Neuronal stem cell (in vitro differentiated cells): ENCODE measurements at places on chromosomes 7 and 10.

GRCh38 chr10:33391611-33392465 is 57.4 kb upstream of the NRP1 start:
- H3K4me3 ChIP-seq, result no peak overlapping the region
- no peak for DNase-seq
- no peaks in the 10 kb centered on the region for H3K27me3 ChIP-seq

DNA sequence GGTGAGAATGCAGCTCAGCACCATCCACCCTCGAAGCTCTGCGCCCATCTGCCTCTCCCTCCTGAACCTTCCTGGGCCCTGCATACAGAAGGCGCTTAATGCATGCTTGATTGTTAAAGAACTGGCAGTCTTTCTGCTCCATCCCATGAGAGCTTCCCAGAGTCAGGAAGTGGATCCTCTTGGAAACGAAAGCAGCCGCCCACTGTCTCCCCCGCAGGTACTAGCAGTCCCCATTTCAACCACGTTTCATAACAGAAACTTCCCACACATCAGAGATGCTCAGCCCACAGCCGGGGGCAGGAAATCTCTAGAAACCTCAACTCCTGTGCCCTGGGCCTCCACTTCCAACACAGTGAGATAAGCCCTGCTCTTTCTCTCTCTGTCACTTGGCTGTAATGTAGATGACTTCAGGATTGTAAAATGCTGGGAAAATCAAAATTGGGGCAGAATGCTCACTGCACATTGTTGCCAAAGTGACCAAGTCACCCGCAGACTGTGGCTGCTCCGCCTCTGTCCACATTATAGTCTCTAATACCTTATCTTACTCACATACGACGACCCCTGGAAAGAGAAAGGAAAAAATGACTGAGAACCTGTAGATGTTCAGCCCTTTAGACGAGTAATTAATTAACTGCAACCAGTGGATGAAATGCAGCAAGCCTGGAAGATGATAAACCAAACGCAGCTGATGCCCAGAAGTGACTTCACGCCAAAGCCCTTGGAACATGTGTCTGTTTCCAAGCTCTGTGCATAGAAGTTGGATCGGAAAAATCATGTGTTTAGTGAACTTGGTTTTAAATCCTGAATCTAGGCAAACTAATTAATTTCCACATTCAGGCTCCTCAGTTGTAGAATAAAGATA is 28.5 kb downstream of the GSDME start:
- H3K4me1 ChIP-seq, result no peaks in the 10 kb centered on the region
- H3K4me3 ChIP-seq, result no peak overlapping the region
- no peaks in the 10 kb centered on the region for H3K27me3 ChIP-seq

DNA sequence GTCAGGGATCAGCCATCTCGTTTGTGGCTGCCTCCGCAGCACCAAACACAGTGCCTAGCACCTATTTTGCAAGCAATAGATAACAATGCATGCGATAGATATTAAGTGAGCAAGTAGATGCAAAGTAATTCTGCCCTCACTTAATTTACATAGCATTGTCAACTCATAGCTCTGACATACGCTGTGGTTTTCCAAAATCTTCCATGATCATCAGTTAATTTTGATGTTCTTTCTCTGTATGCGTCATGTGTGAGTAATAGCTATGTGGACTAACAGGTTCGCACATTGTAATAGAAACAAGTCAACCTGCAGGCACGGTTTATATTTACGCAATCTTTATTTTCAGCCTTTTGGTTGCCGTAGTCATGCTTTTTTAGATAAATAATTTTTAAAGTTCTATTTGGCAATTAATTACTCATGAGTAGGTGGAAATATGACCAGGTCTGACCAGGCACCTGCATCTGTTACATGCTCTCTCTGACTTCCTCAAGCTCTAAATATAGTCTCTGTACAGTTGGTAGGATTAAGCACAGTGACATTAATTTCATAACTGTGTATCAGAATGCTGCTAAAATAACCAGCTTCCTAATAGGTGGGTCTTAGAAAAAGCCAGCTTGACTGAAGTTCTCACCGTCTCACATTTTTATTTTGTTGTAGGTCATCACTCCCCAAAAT is 13.3 kb downstream of the MAP3K8 start:
- no peaks in the 10 kb centered on the region for H3K4me1 ChIP-seq
- no peaks in the 10 kb centered on the region for H3K27me3 ChIP-seq
- no peak overlapping the region for H3K4me3 ChIP-seq
- H3K27ac ChIP-seq, result no peak overlapping the region
- no peak for DNase-seq

DNA sequence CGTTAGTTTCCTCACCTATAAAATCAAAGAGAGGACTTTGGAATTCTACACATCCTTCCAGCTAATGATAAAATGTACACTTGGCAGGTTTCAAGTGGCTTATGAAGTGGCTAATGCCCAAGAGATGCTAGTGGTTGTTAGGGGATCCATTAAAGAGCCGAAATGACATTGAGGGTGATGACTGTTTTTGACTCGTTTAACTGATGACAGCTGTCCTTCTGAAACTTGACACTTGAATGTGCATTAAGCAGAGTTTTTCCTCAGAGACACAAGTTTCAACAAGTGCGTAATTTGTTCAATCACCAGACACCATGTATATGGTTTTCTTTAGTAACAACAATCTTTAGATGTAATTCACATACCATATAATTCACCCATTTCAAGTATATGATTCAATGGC is 1.6 kb upstream of the PRF1 start:
- no peak for DNase-seq
- H3K4me3 ChIP-seq, result no peak overlapping the region
- no peaks in the 10 kb centered on the region for H3K27me3 ChIP-seq

- no peak for DNase-seq
- no peak overlapping the region for H3K4me3 ChIP-seq
- H3K4me1 ChIP-seq, result peaks cover 4% of the 10 kb centered on the region
- peaks cover 29% of the 10 kb centered on the region for H3K27me3 ChIP-seq
Measured at GRCh38 chr10:73916761-73917470, 6.0 kb downstream of the PLAU start.

- peaks cover 15% of the 10 kb centered on the region for H3K4me1 ChIP-seq
- no peak overlapping the region for H3K4me3 ChIP-seq
- H3K27me3 ChIP-seq, result no peaks in the 10 kb centered on the region
- peaks cover 12% of the 10 kb centered on the region for H3K36me3 ChIP-seq
- no peak for DNase-seq
Measured at GRCh38 chr7:151391358-151391730, 18.5 kb downstream of the WDR86 start.

DNA sequence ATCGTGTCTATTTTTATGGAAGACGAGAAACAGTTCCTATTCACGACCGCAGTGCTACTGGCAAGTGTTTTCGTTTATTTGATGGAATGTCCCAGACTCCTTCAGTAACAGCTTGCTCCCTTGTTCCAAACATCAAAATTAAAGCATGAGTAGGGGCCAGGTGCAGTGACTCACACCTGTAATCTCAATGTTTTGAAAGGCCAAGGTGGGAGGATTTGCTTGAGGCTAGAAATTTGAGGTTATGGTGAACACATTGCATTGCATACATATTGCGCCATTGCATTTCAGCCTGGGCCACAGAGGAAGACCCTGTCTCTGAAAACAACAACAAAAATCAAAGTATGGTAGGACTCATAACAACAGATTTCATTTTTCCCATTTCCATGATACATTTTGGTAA is 22.8 kb downstream of the PTTG1IP2 start:
- H3K27ac ChIP-seq, result no peak overlapping the region
- no peaks in the 10 kb centered on the region for H3K27me3 ChIP-seq
- no peak overlapping the region for H3K4me3 ChIP-seq
- no peaks in the 10 kb centered on the region for H3K4me1 ChIP-seq
- no peaks in the 10 kb centered on the region for H3K36me3 ChIP-seq

- no peaks in the 10 kb centered on the region for H3K36me3 ChIP-seq
- H3K4me3 ChIP-seq, result no peak overlapping the region
- no peaks in the 10 kb centered on the region for H3K4me1 ChIP-seq
- H3K27me3 ChIP-seq, result no peaks in the 10 kb centered on the region
- no peak for DNase-seq
Measured at GRCh38 chr7:123929107-123929506, 4.1 kb downstream of the SPAM1 start.
